Caco-2 (cell line): ENCODE measurements at places on chromosomes 5 and 9. TPM values are rescaled to one million over a fixed set of nuclear protein-coding genes. Genes with fewer than 3 reads are reported as not detected.

Gene CSF1R
- total RNA-seq, result 5.8 and 8.2 TPM in 2 replicates

Gene GABRP
- total RNA-seq, result 4.8 and 8.8 TPM in 2 replicates

Gene GADD45G
- 3.7 and 5.4 TPM in 2 replicates for total RNA-seq

DNA sequence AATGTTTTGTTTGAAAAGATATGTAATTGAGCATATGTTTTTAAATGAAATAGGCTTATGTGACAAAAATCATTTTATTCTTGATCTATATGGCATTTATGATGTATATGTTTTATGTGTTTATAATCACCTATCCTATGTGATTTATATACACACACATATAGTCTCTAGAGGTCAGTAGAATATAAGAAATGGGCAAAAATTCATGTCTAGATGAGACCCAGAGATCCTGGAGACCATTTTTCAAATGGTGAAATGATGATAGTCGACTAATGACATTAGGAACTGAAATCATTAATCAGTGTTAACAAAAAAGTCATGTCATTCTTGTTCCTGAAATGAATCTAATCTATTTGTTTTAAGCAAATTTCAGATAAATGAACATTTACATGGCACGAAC is 709.2 kb upstream of the WWC1 start:
- no peak for DNase-seq

DNA sequence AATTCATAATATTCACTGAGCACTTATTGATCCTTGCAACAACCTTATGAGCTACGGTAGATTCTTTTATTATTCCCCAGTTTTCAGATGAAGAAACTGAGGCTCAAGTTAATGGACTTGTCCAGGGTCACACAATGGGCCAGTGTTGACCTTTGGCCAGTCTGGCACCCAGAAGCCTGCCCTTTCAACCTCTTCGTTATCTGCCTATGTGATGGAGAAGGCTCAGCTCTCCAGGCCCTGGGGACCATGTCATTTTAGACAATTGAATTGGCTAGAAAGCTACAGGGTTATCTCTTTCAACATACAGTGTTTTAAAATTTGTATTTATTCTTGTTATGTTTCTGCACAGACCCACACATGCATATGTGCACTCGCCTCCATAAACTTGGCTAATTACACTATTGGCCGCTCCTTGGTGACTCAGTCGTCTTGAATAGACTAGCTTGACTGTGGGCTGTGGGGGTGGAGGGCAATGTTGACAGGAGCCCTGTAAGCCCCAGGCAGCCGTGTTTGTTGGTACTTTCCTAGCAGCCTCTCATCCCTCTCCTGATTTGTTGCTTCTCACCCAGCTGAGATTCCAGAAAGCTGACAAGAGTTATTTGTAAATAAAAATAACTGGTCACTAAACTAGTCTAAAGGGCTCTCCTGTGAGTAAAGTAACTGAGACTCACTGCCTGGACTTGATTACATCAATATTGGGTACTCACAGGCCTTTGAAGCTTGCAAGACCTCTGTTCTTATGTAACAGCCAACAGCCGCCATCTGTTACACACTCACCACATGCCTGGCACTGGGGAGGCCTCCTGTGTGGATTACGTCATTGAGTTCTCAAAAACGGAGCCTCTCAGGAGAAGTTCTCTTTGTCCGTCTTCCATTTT is 8.5 kb upstream of the ANGPTL2 start:
- peak; percentile 21 for DNase-seq

GRCh38 chr9:32954642-32955041 is 46.8 kb downstream of the APTX start:
- DNase-seq, result no peak

DNA sequence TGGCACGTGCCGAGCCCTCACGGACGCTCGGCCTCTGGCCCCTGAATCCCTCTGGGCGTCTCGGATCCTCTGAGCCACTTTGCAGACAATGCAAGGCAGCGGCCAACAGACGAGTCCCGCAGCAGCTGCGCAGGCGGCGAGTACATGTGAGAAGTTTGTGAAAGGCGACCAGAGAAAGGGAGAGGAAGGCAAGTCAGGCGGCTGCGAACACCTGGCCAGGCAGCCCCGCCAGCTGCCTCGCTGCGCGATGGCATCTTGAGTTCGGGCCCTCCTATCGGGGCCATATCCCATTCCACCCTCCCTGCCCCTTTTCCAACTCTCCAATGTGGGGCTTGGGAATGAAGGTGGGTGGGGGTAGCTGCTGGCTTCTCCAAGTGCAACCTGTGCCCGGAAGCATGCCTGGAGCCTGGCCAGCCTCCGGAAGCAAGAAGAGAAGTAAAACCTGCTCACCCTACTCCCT is 4.5 kb upstream of the POU4F3 start:
- no peak for DNase-seq

- DNase-seq, result no peak
Measured at GRCh38 chr5:36276864-36277263, 24.8 kb downstream of the RANBP3L start.
